ENCODE measurements at places on chromosomes 11 and 22.
A peak's percentile ranks its signal among the peaks of the same experiment; 100 is the strongest.

GRCh38 chr11:85603220-85603619 is 23.9 kb downstream of the DLG2 start:
- no peaks in the 10 kb centered on the region for H3K27me3 ChIP-seq
- H3K27ac ChIP-seq: no peak overlapping the region
- H3K36me3 ChIP-seq: no peaks in the 10 kb centered on the region
- H3K4me3 ChIP-seq: no peak overlapping the region

DNA sequence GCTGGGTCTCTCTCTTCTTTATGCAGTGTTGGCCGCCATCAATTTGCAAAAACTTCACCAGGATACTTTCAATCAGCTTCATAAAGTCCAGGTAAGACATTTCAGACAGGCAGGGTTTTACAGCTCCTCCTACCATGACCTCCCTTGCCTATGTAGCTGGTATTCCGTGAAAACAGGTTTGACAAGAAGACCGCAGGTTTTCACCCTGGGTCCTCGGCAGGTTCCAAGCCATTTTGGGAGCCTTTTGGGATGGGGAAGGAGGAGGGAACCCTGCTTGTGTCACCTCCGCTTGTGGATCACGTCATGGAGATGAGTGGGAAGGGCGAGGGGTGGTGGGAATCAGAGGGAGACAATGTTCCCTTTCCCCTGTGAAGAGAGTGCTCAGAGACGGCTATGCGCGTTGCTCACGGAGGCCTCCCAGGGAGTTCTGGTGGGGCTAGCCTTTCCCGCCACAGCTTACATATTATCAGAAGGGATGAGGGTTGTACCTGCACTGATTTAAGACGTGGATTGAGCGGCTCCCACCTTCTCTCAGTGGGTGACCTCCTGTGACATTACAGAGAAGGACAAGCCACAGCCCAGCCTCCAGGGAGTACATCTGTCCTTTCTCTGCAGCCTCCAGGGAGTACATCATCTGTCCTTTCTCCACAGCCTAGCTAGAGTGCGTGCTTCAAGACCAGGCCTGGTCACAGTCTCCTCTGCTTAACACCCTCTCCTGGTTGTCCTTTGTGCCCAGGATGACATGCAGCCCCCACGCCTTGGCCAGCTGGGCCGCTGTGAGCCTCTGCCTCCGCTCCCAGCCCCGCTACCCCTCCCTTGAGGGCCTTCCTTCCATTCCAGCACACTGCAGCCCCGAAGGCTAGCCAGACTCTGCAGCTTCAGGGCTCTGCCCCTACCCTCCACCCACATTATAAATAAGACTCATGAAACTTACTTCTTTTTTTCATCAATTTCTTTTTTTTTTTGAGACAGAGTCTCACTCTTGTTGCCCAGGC is 17.2 kb downstream of the GLB1L3 start:
- DNase-seq: no peak
- no peak overlapping the region for H3K27ac ChIP-seq
- H3K4me1 ChIP-seq: no peaks in the 10 kb centered on the region
- no peaks in the 10 kb centered on the region for H3K36me3 ChIP-seq

GRCh38 chr22:49692499-49693225 is 135.0 kb downstream of the BRD1 start:
- no peak overlapping the region for H3K4me3 ChIP-seq
- H3K4me1 ChIP-seq: no peaks in the 10 kb centered on the region
- H3K36me3 ChIP-seq: no peaks in the 10 kb centered on the region

GRCh38 chr11:72389116-72389515 is 45.2 kb downstream of the CLPB start:
- H3K4me3 ChIP-seq: no peak overlapping the region
- no peak for DNase-seq
- H3K4me1 ChIP-seq: no peaks in the 10 kb centered on the region
- no peaks in the 10 kb centered on the region for H3K27me3 ChIP-seq
- H3K36me3 ChIP-seq: no peaks in the 10 kb centered on the region
- H3K27ac ChIP-seq: no peak overlapping the region

DNA sequence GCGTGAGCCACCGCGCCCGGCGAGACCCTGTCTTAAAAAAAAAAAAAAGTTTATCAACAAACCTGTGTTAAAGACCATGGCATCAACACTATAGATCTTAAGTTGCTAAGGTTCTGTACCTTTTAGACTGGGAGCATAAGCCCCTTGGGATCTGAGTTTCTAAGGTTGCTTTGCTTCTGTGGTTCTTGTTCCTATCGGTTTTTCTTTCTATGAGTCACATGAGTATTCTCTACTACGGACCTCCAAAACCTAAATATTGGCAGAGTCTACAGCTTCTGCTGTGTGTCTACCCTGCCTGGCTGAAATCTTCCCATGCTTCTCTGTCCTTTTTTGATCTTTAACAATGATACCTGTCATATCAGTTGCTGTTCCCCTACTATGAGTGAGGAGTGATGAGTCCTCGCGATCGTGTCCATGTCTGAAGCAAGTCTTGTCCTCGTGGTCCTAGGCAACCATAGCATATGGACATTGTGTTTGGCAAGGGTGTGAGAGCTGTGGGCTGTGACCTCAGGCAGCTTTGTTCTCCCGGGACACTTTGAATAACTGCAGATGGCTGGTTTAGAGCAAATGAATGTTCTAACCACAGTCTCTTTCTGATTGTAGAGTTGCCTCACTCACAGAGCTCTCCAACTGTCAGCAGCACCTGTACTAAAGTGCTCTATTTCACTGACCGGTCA is 9.0 kb upstream of the DLAT start:
- H3K36me3 ChIP-seq: no peaks in the 10 kb centered on the region
- no peaks in the 10 kb centered on the region for H3K27me3 ChIP-seq
- peaks cover 26% of the 10 kb centered on the region for H3K4me1 ChIP-seq

GRCh38 chr11:66745356-66746235 is 16.6 kb upstream of the SPTBN2 start:
- no peaks in the 10 kb centered on the region for H3K27me3 ChIP-seq
- H3K4me3 ChIP-seq: peak overlapping the region; percentile 89
- no peaks in the 10 kb centered on the region for H3K4me1 ChIP-seq
- H3K27ac ChIP-seq: no peak overlapping the region

GRCh38 chr22:44202261-44202789 is 21.6 kb downstream of the PARVG start:
- DNase-seq: no peak
- no peaks in the 10 kb centered on the region for H3K27me3 ChIP-seq
- H3K4me1 ChIP-seq: no peaks in the 10 kb centered on the region

DNA sequence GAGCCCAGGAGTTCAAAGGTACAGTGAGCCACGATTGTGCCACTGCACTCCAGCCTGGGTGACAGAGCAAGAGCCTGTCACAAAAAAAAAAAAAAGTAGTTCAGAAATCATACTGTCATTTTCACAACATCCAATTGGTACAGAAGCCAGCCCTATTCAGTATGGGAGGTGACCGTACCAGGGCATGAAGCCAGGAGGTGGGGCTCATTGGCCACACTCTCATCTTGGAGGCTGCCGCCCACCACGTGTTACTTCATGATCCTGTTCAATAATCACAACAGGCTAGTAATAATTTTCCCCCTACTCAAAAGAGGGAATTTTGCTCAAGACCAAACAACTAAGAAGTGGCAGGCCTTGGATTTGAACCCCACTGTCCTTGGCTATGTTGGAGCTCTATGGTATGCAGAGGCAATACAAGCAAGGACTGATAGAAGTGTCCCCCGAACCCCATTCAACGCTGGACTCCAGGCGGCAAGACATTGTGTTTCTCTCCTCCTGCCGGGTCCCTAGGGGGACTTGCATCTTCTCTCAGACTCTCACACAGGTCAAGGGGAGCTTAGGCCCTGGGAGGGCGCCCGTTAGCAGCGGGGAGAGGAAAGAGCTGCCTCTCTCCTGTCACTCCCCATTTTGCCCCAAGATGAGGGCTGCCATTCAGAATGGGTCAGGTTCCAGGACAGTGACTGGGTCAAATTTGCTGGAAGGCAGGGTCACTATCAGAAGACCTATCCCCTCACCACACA is 40.2 kb upstream of the EMID1 start:
- no peaks in the 10 kb centered on the region for H3K27me3 ChIP-seq
- DNase-seq: no peak
- no peak overlapping the region for H3K27ac ChIP-seq
- no peaks in the 10 kb centered on the region for H3K4me1 ChIP-seq
- no peaks in the 10 kb centered on the region for H3K36me3 ChIP-seq

DNA sequence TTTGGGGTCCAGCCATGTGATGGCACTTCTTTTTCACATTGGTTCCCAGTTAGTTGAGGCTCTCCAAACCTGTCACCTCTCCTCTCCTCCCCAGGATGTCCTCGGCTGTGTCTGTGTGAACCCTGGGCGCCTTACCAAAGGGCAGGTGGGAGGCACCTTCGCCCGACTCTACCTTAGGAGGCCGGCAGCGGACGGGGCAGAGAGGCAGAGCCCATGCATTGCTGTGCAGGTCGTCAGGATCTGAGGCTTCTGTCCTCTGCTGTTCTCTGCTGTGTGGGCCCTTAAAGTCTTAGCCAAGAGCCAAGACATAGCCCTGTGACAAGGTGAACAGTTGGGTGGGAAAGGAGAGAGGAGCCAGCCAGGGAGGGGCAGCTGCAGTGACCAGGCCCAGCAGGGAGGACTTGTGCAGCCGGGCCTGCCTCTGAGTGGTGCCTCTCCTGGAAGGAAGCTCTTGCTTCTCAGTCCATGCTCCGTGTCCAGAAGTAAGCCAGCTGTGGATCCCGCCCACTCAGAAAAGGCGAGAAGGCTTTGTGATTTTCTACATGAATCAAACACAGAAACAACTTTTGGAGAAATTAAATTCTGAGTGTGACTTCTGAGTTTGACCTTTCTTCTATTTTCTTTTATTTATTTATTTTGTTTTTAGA is 17.5 kb upstream of the CDC42EP2 start:
- H3K27me3 ChIP-seq: no peaks in the 10 kb centered on the region
- H3K4me1 ChIP-seq: no peaks in the 10 kb centered on the region
- no peak overlapping the region for H3K4me3 ChIP-seq
- no peak overlapping the region for H3K27ac ChIP-seq
- H3K36me3 ChIP-seq: no peaks in the 10 kb centered on the region

DNA sequence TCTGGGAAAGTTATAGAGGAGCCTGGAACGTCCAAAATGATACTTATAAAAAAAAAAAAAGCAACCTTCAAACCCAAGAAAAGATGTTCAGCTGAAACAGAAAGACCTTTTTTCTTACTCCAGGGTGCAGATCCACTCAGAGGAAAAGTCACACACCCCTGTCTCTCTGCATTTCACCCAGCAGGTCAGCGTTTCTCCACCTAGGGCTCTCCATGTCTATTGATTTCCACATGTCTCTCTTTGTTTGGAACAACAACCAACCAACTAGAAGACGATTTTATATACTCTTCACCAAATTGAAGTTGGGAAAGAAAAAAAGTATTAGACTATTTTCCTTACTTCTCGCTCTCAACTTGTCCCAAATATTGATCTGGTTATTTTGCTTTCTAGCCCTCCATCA is 42.2 kb upstream of the BLID start:
- no peak overlapping the region for H3K4me3 ChIP-seq
- H3K36me3 ChIP-seq: no peaks in the 10 kb centered on the region
- no peak for DNase-seq
- no peak overlapping the region for H3K27ac ChIP-seq
- no peaks in the 10 kb centered on the region for H3K27me3 ChIP-seq

DNA sequence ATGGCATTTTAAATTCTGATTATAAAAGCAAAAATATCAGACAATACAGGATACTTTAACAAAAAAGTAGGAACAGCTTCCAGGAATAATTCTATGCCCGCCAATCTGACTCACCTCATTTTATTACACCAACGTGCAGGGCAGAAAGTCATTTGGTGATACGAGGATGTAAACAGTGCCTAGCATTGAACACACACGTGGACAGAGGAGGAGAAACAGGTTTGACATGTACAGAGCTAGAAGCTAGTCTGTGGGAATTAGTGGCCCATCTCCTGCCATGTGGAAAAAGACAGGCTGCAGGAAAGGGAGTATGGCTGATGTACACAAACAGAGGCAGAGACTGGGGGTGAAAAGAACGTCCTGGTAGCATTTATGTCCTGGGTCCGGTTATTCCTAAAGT is 9.0 kb upstream of the SPINDOC start:
- no peaks in the 10 kb centered on the region for H3K27me3 ChIP-seq
- no peak overlapping the region for H3K4me3 ChIP-seq
- no peaks in the 10 kb centered on the region for H3K36me3 ChIP-seq
- peak overlapping the region; percentile 22 for H3K27ac ChIP-seq

DNA sequence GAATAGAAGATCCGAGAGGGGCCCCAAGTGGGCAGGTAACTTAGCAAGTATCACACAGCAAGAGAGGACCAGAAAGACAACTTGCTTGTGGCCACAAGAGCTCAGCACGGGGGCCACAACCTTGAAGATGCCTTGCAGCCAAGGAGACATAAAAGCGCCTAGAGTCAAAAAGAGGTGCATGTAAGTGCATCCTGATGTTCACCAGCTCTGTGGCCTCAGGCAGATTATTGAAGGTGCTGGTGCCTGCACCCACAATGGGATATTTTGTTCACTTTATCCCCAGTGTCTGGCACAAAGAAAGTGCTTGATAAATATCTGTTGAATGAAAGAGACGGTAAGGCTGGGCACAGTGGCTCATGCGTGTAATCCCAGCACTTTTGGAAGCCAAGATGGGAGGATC is 106.0 kb upstream of the ASPHD2 start:
- H3K4me3 ChIP-seq: no peak overlapping the region
- H3K27me3 ChIP-seq: peaks cover 4% of the 10 kb centered on the region
- H3K4me1 ChIP-seq: no peaks in the 10 kb centered on the region
- H3K27ac ChIP-seq: no peak overlapping the region

- no peak overlapping the region for H3K27ac ChIP-seq
- H3K36me3 ChIP-seq: no peaks in the 10 kb centered on the region
- no peak overlapping the region for H3K4me3 ChIP-seq
- H3K4me1 ChIP-seq: no peaks in the 10 kb centered on the region
Observed at GRCh38 chr22:25853501-25854284, 111.7 kb downstream of the MYO18B start.

GRCh38 chr11:104442321-104442720 is 278.4 kb upstream of the PDGFD start:
- H3K36me3 ChIP-seq: no peaks in the 10 kb centered on the region
- H3K27ac ChIP-seq: no peak overlapping the region
- no peaks in the 10 kb centered on the region for H3K27me3 ChIP-seq
- peaks cover 17% of the 10 kb centered on the region for H3K4me1 ChIP-seq
- no peak overlapping the region for H3K4me3 ChIP-seq

DNA sequence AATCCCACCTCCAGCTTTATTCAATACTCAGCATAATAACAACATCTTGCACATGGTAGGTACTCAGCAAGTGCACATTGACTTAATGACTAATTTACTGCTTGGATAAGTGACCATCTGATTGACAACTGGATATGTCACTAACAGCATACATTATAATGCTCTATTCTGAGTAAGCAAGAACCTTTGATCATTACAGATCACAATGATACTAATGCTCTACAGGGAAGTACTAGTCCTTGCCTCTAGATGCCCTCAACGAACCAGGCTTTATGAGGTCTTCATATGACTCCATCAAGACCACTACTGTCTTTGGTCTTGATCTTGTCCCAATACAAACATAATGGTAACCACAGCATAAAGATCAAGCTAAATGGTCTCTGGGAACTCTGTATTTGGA is 167.6 kb upstream of the MTMR2 start:
- H3K36me3 ChIP-seq: no peaks in the 10 kb centered on the region
- H3K27me3 ChIP-seq: no peaks in the 10 kb centered on the region
- H3K27ac ChIP-seq: no peak overlapping the region
- H3K4me3 ChIP-seq: no peak overlapping the region

All from pancreas (tissue), 10 donors.